Endothelial cell (in vitro differentiated cells): ENCODE measurements at places on chromosomes 3 and 15.

DNA sequence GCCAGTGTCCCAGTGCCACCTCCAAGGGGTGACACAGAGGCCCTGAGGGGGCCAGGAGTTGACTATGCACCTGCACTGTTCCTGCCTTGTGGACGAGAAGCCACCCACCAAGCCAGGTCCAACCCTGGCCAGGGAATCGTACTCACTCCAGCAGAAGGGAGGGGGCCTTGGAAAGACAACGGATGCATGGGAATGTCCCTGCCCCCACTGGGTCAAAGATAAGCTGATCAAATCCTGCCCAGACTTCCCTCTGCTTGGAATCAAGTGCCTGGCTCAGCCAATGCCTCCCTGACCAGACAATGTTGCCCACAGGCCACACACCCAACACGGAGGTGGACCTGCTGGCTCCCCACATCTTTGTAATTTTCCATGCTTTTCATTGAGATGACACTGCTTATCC lies 23.9 kb downstream of the CACNA2D2 start:
- no peak for DNase-seq

- DNase-seq, result no peak
Observed at GRCh38 chr3:105759442-105760078, 109.3 kb downstream of the CBLB start.

- DNase-seq, result no peak
Observed at GRCh38 chr3:173238091-173238490, 97.1 kb upstream of the SPATA16 start.

GRCh38 chr3:47612178-47612577 lies 33.5 kb upstream of the CSPG5 start:
- DNase-seq, result no peak

- DNase-seq, result no peak
Observed at GRCh38 chr15:94135486-94136147, 95.7 kb upstream of the MCTP2 start.

DNA sequence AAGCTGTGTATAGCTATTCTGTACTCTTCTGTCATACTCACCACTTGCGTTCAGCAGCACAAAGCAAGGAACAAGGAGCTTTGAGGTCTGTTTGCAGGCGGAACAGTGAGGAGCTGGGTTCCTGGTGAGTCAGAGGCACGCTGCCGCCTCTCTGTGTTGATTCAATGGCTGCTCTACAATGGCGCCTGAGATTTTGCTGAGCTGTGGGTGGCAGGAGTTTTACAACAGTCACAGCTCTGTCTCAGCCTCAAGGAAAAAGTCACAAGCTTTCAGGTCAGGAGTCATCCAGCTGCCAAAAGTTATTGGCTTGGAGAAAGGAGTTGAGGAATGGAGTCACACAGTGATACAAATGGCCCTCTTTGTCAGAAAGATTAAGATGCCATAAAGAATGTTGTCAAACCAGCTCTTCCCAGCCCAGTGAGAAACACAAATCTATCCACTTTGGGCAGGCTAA lies 98.1 kb downstream of the SSR3 start:
- DNase-seq, result no peak

DNA sequence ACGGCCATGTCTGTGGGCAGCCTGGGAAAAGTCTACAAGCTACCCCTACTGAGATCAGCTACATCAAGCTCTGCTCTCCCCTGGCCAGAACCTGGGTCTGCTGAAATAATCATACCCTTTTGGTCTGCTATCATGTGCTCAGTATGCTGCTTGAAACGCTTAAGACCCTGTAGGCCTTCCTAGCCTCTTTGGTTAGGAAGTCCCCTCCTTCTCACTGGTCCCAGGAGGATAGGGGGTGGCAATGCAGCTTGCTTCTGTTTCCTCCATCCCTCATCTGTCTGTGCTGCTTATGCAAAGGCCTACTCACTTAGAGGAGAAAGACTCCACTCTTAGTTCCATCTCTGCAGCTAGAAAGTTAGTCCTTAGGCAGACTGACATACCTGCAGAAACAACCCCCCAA lies 118.2 kb upstream of the RASGRP1 start:
- no peak for DNase-seq

GRCh38 chr15:59965741-59966140 lies 38.4 kb upstream of the FOXB1 start:
- DNase-seq, result no peak

- DNase-seq, result no peak
Observed at GRCh38 chr3:82707035-82707434, 945.6 kb upstream of the GBE1 start.

DNA sequence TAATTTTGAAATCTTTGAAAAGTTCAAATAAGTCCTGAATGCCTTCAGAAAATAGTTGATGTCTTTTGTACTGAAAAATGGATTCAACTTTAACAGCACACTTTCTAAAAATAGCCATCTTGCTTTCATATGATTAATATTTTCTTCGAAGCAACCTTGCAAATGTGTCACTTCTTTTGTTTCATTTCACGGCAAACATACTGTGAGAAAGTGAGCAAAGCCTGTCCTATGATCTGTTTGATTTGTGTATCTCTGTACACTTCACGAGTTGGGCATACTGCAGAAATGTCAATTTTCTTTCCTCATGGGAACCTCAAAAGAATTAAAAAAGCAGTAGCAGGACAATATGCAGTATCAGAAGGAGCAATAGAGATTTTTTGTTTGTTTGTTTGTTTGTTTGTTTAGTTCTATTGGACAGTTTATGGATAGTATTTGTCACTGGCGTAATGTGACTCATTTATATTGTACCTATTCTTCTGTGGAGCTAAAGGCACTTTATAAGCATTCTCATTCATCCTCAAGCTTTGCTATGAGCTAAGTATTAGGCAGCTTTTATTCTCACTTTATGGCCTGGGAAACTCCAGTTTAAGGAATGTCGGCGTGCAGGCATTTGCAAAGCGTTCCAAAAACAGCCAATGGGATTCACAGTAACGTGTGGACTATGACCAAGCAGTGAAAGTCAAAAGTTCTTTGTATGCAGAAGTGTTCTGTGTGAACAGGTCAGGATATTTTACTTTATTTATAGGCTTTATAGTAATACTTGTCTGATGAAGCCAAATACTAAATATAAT lies 572.0 kb downstream of the NAALADL2 start:
- DNase-seq, result no peak

- DNase-seq, result no peak
Observed at GRCh38 chr3:55282994-55283393, 204.1 kb downstream of the WNT5A start.

- DNase-seq, result no peak
Observed at GRCh38 chr15:82040862-82041261, 5.0 kb downstream of the MEX3B start.

- peak; percentile 27 for DNase-seq
Observed at GRCh38 chr3:3998140-3998922, 199.1 kb downstream of the LRRN1 start.

GRCh38 chr3:134956395-134956794 lies 161.3 kb downstream of the EPHB1 start:
- no peak for DNase-seq

DNA sequence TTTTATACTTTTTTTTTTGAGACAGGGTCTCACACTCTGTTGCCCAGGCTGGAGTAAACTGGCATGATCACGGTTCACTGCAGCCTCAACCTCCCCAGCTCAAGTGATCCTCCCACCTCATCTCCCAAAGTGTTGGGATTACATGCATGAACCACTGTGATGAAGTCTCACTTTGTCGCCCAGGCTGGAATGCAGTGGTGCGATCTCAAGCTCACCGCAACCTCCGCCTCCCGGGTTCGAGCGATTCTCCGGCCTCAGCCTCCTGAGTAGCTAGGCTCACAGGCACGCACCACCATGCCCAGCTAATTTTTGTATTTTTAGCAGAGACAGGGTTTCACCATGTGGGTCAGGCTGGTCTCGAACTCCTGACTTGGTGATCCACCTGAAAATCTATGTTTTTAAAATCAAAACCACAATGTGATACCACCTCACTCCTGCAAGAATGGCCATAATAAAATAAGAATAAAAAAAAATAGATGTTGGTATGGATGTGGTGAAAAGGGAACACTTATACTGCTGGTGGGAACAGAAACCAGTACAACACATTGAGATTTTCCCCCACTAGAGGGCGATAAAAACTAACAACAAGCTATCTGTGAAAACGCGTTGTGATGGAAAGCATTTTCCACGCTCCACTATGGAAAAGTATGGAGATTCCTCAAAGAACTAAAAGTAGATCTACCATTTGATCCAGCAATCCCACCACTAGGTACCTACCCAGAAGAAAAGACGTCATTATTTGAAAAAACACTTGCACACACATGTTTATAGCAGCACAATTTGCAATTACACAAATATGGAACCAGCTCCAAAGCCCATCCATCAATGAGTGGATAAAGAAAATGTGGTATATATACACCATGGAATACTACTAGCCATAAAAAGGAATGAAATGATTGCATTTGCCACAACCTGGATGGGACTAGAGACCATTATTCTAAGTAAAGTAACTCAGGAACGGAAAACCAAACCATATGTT lies 26.8 kb upstream of the OCA2 start:
- peak; percentile 33 for DNase-seq

DNA sequence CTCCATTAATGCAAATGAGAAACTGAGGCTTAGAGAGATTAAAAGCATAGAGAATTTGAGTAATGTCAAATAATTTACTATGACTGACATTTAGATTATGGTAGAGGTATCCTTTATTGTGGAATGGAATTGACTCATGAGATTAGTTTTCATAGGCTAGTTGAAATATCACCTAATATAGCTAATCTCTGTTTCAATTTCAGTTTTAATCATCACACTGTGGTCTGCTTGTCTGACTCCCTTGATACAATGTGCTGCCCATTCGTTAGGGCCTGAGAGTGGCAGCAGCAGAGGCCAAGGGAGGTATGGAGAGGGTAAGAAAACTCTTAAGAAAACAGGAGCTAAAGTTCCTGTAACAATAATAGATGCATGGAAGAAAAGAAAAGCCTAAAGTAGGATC lies 13.2 kb upstream of the ZBTB20 start:
- no peak for DNase-seq

DNA sequence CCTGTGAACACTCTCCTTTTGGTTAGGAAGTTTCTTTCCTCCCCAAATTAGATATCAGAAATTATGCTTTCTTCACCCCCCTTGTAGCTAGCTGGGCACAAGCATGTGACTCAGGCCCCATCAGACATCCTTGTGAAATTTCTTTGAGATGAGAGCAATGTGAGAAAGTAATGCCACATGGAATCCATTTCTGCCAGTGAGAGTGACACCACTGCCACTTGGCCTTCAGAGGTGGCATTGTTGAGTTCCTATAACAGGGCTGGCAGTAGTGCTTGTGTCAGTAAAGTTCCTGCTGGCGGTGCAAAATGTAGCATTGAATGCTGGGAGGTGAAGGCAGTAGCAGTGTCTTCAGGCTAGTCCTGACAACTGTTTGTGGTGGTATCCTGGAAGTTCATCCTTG lies 80.7 kb upstream of the ZNF280D start:
- DNase-seq, result no peak
